Foreskin fibroblast (primary cell): ENCODE measurements at places on chromosomes 16 and 17.
A peak's percentile ranks its signal among the peaks of the same experiment; 100 is the strongest.

DNA sequence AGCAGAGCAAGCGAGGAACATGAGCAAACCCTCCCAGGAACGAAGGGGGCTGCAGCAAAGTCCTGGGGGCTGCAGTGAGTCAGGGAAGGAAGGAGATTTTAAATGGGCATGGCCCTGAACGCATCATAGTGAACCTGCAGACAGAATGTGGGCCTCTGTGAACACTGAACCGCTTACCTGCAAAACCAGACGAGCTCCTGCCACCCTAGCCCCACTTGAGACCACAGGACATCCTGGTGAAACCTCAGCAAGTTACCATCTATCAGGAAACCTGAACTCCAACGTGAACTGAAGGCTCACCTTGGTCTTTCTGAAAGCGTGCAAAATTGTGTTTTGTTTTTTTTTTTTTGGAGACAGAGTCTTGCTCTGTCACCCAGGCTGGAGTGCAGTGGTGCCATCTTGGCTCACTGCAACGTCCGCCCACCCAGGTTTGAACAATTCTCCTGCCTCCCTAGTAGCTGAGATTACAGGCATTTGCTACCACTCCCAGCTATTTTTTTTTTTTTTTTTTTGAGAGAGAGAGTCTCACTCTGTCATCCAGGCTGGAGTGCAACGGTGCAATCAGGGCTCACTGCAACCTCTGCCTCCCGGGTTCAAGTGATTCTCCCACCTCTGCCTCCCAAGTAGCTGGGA is 30.8 kb downstream of the FANCA start:
- no peak for DNase-seq

GRCh38 chr16:87664792-87665191 is 62.5 kb downstream of the JPH3 start:
- DNase-seq = no peak

DNA sequence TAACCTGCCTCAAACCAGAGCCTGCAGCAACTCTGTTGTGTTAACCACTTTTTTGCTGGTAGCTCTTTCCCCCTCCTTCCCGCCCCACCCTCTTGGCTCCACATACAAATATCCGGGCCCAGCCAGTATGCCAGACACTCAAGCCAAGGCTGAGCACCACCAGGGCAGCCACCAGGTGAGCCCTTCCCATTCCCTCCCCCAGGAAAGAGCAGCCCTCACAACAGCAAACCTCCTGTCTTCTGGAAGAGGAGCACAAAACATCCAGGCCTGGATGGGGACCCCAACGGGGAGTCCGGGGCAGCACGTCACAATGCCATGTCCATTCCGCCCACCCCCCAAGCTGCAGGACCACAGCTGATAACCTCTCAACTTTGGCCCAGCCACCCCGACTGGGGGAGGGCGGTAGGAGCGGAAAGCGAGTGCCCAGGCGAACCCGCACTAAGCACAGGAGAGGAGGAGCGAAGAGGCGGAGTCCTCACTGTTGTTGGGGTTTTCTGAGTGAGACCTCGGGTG is 757 bp downstream of the ORMDL3 start:
- peak; percentile 18 for DNase-seq

GRCh38 chr17:21077281-21077680 is 34.5 kb upstream of the USP22 start:
- no peak for DNase-seq

DNA sequence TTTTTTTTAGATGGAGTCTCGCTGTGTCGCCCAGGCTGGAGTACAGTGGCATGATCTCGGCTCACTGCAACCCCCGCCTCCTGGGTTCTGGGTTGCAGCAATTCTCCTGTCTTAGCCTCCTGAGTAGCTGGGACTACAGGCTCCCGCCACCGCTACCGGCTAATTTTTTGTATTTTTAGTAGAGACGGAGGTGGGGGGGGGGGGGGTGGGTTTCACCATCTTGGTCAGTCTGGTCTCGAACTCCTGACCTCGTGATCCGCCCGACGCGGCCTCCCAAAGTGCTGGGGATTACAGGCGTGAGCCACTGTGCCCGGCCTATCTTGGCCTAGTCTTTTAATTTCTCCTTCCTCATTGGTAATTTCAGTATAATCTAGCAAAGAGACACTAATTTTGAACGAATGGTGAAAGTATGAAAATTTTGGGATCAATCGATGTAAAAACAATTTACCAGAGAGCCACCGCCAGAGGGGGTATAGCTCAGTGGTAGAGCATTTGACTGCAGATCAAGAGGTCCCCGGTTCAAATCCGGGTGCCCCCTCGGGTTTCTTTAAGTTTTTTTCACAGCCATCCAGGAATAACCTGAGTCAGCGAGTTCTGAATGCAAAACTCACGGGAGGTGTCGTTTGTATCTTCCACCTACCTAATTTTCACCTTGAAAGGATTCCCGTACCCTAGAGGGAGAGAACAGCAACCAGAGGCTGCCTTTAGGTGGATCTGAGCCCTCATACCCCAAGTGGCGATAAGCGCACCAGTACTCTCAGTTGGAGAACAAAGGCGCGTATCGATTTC is 2.5 kb upstream of the LASP1 start:
- no peak for DNase-seq

GRCh38 chr16:89827383-89828198 is 684 bp upstream of the SPIRE2 start:
- peak; percentile 57 for DNase-seq

GRCh38 chr16:31135535-31136286 is at the start of gene PRSS8:
TSS of gene PRSS8 (minus strand) at chr16:31135727. CDS start at chr16:31135498, 229 bp downstream.
- no peak for DNase-seq
